ENCODE measurements at places on chromosomes 4 and X. TPM values are rescaled to one million over a fixed set of nuclear protein-coding genes. Genes with fewer than 3 reads are reported as not detected.

DNA sequence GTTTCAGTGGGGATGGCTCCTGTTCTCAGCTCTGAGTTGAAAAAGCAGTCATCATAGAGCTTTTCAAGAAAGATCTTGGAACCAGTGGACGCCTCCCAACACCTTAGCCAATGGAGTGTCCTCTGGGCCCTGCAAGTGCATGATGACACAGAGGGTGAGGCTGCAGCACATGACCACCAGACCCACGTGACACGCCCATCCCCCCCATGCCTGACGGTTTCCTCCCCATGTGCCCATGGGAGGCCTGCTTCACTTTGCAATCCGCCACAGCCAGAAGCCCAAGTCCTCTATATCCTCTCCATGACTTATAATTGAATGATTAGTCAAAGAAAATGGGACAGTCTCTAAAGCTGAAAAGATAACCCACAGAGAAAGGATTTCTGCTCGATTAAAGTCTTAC is 187.0 kb downstream of the AFAP1 start:
- DNase-seq = no peak

GRCh38 chrX:33336783-33337182 is 125.4 kb upstream of the DMD start:
- DNase-seq = no peak

The ABCB7 gene
- 77.3 TPM for total RNA-seq

The GPR34 gene
- 3.2 TPM for total RNA-seq

- no peak for DNase-seq
These were observed 100.0 kb downstream of the TEX13A start for GRCh38 chrX:105120463-105120862.

DNA sequence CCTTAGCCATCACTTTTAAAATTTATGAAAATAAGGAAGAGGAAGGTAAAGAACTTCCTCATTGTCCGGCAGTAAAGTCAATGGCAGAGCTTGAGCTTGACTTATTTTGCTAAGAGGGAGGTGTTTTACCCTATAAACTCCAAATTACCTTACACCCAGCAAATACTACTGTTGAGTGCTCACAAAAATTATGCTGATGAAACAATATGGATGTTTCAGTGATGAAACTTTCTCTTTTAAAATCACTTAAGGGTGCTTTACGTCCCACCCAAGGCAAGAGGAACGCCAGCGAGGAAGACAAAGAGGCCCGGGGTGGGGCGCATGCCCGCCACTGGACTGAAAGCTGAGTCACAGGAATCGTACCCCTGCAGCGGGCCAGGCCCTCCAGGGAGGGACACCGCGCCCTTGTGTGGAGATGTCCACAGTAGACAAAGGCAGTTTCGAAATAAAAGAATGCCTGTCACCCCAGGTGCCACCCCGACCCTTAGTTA is 560 bp upstream of the TMSB4X start:
- no peak for DNase-seq

DNA sequence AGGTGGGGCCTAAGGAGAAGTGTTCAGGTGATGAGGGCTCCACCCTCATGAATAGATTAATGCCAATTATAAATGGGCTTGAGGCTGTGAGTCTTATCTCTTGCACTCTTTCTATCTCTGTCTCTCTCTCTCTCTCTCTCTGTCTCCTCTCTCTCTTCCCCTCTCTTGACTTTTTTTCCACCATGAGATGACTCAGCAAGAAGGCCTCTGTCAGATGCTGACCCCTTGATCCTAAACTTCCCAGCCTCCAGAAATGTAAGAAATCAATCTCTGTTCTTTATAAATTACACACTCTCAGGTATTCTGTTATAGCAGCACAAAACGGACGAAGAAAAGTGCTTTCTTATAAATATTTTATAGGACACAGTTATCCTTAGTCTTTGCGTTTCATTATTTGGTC is 184.9 kb upstream of the PCDH7 start:
- DNase-seq = no peak

DNA sequence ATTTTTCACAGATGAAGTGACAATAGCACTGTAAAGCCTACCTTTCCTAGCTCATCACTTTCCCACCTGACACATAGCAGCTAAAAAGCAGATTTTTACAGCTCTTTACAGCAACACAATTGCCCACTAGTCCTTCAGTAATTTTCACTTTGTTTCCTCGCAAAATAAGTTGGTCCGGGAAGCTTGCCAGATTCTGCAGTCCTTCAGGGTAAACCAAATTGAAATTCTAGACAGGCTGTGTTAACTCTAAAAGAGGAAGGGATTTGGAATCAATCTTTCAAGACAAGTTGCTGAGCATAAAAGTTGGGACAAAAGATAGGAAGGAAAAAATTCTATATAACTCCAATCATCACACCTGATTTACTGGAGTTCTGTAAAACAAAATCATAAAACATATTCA is 8.7 kb downstream of the C1QTNF7 start:
- DNase-seq = no peak

- DNase-seq = no peak
These were observed 24.5 kb upstream of the TAPT1 start for GRCh38 chr4:16250661-16251365.

The CD40LG gene
- not detected for total RNA-seq

DNA sequence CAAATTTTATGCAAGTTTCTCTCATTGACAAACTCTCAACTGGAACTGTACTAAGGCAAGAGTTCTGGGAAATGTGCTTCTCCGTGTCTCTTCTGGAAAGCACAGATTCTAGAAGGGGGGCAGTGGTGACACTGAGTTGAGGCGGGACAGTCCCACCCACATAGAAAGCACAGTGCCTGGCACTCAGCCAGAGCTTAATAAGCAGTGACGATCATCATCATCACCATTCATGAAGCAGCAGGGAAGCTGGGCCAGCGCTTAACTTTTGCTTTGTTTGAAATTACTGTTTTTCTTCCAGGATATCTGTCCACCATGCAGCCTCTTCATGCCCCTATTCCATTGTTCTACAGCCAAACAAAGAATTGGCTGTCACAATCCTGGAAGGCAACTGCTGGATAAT is 60.3 kb downstream of the BEND2 start:
- no peak for DNase-seq

The KLHL4 gene
- 0.25 TPM for total RNA-seq

- no peak for DNase-seq
These were observed 32.9 kb downstream of the HTT-AS start for GRCh38 chr4:3041192-3042142.

The GABRB1 gene
- total RNA-seq = not detected

GRCh38 chrX:8907688-8908087 is 106.5 kb upstream of the FAM9A start:
- no peak for DNase-seq

Data from vagina (tissue), 2 donors.